ENCODE measurements at places on chromosomes 6 and 20.

GRCh38 chr6:24686946-24687345 lies 20.1 kb downstream of the ACOT13 start:
- no peak for DNase-seq

- no peak for DNase-seq
These were observed 21.2 kb downstream of the C6orf132 start for GRCh38 chr6:42120895-42121865.

DNA sequence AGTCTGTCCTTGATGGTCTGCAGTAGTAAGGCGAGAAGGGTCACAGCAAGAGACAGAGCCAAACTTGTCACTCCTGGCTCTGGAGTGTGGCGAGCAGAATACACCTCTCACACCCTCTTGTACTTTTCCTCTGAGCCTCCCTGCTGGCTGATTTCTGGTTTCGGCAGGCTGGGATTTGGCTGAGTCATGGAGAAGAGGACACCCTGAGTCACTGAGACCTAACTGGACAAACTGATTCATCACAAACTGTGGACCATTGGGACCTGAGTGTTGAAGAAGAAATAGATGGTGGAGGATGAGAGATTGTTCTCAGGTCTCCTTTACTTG lies 101.7 kb downstream of the F13A1 start:
- DNase-seq: no peak

DNA sequence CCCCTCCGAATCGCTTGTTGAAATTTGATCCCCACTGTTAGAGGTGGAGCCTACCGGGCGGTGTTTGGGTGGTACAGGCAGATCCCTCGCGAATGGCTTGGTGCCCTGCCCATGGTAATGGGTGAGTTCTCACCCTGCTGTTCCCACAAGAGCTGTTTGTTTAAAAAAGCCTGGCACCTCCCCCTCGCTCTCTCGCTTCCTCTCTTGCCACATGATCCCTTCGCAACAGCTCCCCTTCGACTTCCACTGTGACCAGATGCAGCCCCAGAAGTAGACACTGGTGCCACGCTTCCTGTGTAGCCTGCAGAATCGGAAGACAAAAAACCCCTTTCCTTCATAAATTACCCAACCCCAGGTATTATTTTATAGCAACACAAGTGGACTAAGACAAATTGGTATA lies 292.2 kb upstream of the QKI start:
- no peak for DNase-seq

DNA sequence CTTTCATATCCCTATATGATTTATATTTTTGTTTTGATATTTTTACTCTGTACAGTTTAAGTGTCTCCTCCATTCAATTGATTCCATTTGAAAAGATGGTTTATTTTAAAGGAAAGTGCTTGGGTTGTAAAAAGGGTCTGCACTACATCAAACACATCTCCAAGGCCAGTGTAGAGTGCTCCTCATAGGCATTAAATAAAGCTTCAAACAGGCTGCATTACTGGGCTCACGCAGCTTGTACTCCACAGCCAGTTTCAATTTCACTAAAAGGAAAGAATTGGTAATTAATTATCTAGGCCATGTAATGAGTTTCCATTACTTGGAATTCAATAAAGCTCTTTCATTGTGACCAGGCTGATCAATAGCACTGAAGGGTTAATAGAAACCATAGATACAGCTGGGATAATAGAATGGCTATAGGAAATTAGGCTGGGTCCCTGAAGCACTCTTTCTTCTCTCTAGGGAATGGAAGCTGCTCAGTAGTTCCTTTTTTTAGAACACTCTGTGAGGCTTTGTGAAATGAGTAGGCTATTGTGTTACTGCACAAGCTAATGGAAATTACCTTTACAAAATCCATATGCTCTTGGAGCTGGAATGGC lies 442.2 kb downstream of the RNF144B start:
- no peak for DNase-seq

- no peak for DNase-seq
These were observed 55.6 kb downstream of the UTRN start for GRCh38 chr6:144340541-144341371.

GRCh38 chr6:93786474-93787330 lies 367.3 kb upstream of the EPHA7 start:
- no peak for DNase-seq

DNA sequence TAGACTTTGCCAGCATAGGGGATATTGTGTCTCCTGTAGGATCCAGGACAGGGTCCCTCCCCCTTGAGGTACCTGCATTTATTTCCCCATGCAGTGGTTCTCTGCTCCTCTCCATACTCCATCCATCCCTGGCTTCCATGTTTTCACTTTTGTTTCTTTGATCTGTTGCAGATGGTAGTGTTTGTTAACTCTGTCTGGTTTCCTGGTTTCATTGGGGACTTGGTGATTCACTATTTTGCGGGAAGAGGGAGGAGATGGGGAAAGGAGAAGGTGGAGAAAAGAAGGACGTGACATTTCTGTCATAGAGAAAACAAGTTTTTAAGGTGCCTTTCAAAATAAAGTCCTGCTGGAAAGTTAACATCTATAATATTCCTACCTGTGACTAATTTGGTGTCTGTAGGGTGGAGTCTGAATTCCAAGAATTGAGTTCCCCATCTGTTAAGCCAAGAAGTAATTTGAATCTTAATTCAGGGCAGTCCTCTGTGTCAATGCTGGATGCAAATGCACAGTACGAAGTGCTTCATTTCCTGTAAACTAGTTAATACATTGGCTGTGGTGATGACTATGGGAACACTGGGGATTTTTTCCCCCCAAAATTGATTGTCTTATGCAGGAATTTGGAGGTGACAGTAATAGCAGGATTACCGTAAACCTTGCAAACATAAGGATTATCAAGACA lies 6.9 kb upstream of the RNF144B start:
- DNase-seq: no peak

GRCh38 chr6:18565231-18565630 lies 178.1 kb downstream of the RNF144B start:
- no peak for DNase-seq

DNA sequence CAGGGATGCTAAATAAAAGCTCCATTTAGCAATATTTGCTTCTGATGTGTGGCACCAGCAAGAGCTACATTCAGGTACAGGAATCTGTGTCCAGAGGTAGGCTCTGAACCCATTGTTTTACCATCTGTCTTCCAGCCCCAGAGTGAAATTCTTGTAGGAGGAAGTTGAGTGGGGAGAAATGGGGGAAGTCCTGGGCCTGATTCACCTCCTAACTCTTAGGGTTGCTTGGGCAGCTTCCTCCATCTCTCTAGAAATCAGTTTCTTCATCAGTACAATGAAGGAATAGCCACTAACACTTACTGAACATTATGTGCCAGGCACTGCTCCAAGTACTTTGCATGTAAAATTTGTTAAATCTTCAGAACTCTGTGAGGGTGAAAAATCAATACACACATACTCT lies 35.1 kb upstream of the TSPYL1 start:
- no peak for DNase-seq

DNA sequence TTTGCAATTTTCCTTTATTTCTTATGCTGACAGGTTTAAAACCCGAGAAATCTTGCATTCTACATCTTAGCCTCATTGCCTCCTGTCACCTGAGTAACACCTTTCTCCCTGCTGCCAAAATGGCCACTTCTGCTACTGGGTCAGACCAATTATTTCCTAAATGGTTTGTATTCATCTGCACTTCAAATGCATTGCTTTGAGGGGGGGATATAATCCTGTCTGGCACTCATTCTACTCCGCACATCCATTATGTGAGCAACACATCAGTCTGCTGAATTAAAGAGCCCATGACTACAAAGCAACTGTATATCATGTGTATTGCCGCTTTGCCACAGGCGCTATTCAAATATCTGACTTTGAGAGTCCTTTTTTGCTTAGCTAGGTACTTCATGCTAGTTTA lies 141.6 kb upstream of the TSHZ2 start:
- DNase-seq: no peak

Data from omental fat pad (tissue), 4 donors.